Stimulated activated CD4-positive, alpha-beta T cell treated with anti-CD3 and anti-CD28 coated beads, TNF-alpha, amount 100 ng/mL, for 4 hours (primary cell): ENCODE measurements at places on chromosomes 4 and X.

GRCh38 chrX:103417933-103418332 is 41.6 kb downstream of the BEX3 start:
- no peak for DNase-seq

DNA sequence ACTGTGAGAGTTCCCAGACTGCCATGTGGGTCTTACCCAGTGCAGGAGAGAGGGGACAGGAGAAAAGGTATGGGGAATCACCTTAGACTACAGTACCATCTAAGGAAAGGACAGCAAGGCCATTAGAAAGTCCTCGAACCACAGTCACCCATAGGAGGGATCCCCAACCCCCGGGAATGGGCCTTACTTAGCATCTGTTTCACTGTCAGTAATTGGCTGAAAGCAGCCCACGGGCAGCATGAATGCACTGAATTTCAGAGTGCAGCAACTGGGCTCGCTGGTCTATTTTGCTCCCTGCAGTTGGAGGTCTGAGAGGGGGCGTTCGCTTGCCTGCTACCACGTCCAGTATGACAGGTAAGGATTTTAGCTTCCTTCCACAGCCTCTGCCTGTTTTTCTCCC is 50.4 kb upstream of the KLHL8 start:
- no peak for DNase-seq

DNA sequence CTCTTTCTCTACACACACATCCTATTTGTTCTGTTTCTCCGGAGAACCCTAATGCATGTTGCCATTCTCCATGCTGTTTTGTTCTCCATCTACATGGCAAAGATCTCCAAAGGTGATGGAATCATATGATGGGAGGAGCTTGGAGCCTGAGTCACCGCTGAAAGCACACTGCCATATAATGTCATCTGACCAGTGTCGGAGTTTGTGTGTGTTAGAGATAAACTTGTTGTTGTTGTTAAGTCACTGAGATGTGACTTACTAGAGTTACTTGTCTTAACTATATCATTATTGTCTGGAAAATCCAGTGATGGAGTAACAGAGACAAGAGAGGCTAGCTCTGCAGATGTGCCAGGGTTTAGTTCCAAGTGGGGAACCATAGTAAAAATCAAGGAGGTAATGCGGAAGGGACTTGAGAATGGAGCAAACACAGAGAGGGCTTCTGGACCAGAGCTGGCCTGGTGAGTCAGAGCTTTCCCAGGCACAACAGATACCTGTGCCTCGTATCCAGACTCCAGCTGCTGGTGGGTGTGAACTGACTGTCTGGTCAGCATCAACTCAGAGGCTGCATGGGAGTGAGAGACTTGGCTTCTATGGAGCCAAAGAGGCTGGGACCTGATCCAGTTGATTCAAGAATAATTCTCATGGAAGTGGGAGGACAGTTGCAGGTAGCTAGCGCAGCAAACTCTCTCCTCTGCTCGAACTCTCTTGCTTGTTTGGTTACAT is 30.6 kb upstream of the CCKAR start:
- no peak for DNase-seq

- DNase-seq: no peak
Observed at GRCh38 chr4:171847751-171848150, 34.5 kb downstream of the GALNTL6 start.

DNA sequence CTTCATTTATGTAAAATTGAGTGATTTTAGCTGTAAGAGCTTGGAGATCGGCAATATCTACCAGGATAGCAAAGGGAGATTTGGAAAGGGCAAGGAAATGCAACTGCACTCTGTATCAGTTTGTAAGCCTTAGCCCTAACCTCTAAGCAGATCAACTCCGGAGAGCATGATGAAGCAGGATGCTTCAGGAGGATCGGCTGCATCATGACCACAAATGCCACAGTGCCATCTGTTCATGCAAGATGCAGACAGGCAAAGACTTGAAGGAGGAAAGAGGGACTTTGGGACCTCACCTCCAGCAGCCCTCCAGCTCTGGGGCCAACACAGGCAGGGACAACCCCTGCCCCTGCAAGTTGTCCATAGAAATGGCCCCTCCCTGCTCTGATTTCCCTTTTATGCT is 377.6 kb upstream of the GATB start:
- DNase-seq: no peak

DNA sequence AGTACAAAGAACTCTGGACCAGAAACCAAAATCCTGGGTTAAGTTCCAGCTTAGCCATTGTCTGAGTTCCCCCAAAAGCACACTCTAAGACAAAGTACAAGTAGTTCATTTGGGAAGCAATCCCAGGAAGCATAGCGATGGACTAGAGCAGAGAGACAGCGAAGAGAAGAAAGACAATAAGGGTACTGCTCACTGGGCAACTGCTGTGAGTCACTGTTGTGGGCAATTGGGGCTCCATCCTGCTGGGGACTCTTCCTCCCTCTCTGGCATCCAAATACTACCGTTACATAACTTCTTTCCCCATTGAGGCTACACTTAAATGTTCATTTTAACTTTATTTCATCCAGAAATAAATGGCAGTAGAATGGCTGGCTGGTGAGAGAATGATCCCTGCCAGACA is 14.1 kb downstream of the SRPX start:
- no peak for DNase-seq

- DNase-seq: no peak
Observed at GRCh38 chr4:82452026-82452425, 21.6 kb downstream of the ENOPH1 start.

GRCh38 chrX:129798888-129799287 is 19.1 kb downstream of the SASH3 start:
- DNase-seq: no peak

- no peak for DNase-seq
Observed at GRCh38 chr4:2024683-2025082, 15.9 kb upstream of the NELFA start.

- no peak for DNase-seq
Observed at GRCh38 chrX:35244088-35244741, 301.6 kb downstream of the FAM47B start.

DNA sequence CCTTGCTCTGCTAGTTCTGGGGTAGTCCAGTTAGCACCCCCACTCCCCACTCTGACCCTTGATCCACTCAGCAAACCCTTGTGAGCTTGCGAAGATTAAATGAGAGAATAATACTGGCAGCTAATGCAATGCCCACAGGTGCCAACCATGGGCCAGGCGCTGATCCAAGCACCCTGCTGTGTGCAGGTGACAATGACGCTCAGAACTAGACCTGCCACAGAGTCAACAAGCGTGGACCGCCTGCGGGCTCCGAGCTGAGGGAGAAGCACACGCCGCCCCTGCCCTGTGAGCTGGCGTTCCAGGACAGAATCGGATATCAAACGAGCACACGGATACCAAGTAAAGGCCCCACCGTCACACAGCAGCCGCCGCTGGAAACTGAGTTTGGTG is 129.2 kb downstream of the FAM53A start:
- no peak for DNase-seq

- DNase-seq: no peak
Observed at GRCh38 chrX:19017271-19017670, 33.4 kb upstream of the PHKA2 start.

- no peak for DNase-seq
Observed at GRCh38 chr4:101328063-101328602, 19.2 kb downstream of the PPP3CA start.

GRCh38 chr4:165112368-165113121 is at the start of gene TMEM192:
Gene TMEM192, minus strand, starts transcription at chr4:165112860. Its CDS starts 87 bp downstream, at chr4:165112773.
- DNase-seq: peak; percentile 83

DNA sequence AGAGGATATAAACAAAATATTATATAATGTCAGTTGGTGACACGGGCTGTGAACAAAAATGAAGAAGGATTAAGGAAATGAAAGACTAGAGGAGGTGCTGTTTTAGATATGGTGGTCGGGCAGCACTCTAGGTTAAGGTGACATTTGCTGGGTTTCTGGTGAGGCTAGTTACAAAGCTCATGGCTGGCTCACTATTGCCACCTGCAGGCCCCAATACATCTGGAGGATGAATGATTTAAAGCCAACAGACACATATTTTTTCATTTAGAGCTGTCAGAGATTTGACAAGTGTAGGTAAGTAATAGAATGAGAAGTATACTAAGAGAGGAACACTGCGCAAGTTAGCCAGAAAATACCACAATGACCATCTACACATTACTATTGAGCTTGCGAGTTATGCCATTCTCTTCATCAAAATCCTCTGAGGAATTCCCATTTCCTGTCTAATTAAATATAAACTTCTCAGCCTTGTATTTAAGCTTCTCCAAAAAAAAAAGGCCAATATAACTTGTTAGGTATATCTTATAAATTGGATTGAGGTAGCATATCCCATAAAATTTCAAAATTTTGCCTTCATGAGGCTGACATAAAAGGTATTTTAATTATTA is 6.4 kb upstream of the FGG start:
- no peak for DNase-seq

DNA sequence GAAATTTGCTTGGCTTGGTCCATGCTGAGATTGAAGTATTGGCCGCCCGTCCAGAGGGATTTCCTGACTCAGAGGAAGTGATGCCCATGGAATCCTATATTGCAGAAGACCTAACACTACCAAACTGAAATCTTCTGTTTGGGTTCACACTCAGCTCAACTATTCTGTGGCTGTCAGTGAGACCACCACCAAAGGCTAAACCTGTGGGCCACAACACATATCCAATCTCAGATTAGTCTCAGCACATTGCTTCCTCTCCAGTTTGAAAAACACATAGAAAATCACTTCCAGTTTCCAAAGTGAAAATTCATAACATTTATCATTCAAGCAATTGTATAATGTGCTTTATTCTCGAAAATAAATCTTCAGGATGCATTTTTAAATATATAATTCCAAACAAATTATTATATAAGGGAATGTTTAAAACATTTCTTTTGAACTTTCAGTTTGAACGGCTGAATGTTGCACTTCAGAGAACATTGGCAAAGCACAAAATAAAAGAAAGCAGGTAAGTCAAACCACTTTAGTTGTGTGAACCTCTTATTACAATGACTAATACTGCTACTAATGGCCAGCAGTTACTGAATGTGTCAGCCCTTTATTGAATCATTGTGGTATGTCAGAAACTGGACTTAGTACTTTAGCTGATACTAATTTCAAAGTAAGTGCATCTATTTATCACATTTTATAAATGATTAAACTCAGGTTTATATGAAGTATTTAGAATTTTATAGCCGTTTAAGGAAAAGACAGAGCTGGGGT is 37.0 kb downstream of the GUCY1A1 start:
- no peak for DNase-seq

DNA sequence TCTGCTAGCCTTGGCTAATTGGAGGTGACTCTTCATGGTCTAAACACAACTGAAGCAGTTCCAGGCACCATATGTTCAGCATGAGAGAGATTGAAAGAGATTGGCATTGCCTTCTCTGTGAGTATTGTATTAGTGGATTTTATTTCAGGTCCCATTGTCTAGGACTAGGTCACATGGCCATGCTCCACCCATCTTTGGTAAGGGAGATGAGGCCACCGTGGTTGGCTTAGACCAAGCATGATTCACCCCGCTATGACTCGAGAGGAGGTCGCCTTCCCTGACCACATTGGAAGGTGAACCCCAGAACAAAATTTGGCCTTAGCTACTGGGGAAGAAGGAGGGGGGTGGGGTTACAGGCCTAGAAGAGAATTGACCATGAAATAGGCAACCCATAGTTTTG is 109.9 kb upstream of the BCOR start:
- no peak for DNase-seq

DNA sequence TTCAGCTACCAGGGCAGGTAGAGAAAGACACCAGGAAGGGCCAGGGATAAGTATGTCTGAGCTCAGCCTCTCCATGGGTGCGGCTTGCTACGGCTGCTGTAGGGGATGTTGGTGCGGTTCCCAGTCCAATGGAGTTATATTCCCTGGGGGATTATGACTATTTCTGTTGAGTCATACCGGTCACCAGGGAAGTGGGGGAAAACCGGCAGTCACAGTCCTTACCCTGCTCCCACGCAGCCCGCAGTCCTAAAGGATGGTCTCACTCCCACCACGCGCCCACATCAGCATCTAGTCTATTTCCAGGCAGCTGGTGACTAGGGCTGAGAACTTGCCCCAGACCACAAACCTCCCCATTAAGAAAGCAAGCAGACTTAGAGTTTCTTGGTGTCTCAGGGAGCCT is 191.6 kb downstream of the VEGFC start:
- DNase-seq: no peak

DNA sequence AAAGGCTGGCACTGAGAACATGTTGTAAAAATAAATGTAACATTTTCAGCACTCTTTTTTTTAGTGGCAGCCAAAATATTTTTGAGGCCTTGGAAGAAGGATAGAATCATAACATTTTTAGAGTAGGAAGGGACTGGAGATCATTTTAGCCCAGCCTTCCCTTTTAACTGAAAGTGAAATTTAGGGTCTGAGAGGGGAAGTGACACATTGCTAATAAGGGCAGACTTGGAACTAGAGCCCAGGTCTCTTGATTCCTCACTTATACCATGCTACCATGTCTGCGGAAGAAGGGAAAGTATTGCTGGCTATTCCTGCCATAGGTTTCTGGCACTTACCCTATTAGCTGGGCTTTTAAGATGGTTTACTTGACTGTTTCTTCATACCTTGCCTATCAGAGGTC is 4.8 kb downstream of the WDR44 start:
- DNase-seq: no peak

GRCh38 chr4:150079081-150079581 is 886 bp downstream of the DCLK2 start:
- no peak for DNase-seq

GRCh38 chr4:16760617-16761363 is 137.7 kb downstream of the LDB2 start:
- no peak for DNase-seq

DNA sequence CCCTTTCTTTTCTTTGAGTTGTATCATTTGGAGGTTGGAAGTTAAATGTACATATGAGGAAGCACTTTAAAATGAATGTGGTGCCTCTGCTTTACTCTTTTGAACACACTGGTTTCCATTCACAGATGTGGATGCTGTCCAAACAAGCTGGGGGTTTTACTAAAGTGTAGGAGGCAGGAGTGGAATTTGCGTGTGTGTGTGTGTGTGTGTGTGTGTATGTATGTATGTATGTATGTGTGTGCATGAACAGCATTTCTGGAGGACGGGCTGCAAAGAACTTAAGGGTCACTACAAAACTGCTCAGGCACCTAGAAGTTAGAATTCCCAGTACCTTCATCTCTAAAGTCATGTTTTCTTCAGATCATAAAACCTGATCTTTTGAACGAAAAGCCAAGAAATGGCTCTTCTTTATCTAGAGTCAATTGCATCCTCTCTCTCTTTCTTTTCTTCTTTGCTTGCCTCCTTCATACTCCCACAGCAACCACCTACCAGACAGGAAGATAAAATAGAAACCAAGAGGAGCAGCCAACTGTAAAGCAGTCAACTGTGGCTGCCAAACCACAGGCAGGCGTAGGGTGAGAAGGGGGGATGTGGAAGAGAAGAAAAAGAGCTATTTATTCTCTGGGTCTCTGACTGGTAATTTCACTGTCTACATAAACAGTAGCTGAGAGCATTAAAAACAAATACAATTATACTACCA is 177.0 kb upstream of the RASGEF1B start:
- DNase-seq: peak; percentile 9

- no peak for DNase-seq
Observed at GRCh38 chr4:168421671-168422070, 58.6 kb downstream of the DDX60L start.

- no peak for DNase-seq
Observed at GRCh38 chr4:144720491-144720890, 74.5 kb downstream of the HHIP start.

- DNase-seq: no peak
Observed at GRCh38 chr4:1169171-1169671, 3.2 kb downstream of the SPON2 start.

- DNase-seq: no peak
Observed at GRCh38 chrX:1491851-1492349, 39.2 kb upstream of the ASMTL start.

GRCh38 chrX:70174754-70175153 is 2.5 kb upstream of the DGAT2L6 start:
- DNase-seq: no peak

- no peak for DNase-seq
Observed at GRCh38 chrX:65731684-65732289, 64.3 kb downstream of the MSN start.
